ENCODE measurements at places on chromosomes 12 and 14.
A peak's percentile ranks its signal among the peaks of the same experiment; 100 is the strongest.

- no peak for DNase-seq
These were observed 215.8 kb downstream of the PCNX1 start for GRCh38 chr14:71122866-71123565.

DNA sequence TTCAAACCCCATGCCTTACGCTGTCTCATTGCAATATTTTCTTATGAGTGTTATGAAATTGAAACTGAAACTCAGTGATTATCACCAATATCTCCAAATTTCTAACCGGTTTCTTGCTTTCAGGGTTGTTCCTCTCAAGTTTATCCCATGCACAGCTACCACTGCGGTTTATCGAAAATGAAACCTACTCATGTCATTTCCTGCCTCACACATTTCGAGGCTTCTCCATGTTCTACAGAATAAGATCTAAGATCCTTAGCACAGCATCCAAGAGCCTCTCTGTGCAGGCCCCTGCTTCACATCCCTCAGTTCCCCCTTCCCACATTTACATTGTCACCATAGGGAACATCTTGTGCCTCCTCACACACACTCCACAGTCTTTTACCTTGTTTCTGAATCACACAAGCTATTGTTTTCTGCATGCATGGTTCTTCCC, 45.5 kb upstream of the FAR2 start:
- DNase-seq = peak; percentile 22

DNA sequence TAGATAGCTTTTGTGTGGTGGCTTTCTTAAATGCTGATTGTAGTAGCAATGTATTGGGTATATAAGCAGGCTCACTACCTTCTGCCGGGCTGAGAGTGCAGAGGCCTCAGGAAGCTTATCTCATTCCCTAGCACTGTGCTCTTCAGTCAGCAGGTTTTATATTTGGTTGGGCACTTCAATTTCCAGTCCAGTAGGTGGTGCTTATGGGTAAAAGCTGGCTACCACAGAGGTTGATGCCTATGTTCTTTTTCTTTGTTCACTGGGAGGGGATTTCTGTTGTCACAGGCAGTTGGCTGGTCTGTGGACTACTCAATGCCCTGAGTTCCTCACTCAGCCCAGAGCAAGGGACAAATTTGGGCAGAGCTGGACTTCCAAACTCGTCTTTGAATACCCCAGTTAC, 43.0 kb upstream of the GLIPR1 start:
- no peak for DNase-seq

DNA sequence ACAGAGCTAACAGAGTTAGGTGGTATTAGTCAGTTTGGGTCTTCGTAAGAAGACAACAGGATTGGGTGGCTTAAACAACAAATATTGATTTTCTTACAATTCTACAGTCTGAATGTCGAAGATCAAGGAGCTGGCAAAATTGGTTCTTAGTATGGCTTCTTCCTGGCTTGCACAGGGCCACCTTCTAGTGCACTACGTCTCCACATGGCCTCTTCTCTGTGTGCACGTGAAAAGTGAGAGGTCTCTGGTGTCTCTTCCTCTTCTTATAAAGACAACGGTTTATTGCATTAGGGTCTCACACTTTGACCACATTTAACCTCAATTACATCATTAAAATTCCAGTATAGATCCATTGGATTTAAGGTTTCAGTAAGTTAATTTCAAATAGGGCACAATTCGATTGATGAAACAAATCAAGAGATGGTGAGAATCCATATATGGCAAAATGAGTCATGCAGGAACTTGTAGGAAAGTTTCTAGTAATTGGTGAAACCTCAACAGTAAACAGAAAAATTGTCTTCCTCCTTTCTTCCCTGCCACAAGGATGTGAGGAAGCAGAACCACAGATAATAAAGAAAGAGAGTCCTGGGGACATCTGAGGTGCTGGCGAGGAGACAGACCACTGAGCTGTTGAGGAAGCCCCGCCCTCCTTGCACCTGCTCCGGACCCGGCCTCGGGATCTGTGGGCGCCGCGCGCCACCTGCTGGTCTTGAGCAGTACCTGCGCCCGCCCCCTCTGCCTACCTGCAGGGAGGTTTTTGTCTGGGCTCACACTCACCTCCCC, 846.7 kb downstream of the TMEM121 start:
- DNase-seq = peak; percentile 91

DNA sequence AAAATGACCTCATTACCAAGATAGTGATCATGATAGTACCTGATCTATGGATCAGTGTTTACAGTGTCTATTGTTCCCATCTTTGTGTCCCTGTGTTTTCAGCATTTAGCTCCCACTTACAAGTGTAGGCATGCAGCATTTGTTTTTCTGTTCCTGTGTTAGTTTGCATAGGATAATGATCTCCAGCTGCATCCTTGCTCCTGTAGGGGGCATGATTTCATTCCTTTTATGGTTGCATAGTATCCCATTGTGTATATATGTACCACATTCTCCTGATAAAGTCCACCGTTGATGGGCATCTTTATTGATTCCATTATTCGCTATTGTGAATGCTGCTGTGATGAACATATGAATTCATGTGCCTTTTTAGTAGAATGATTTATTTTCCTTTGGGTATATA, 215.4 kb upstream of the NAV3 start:
- DNase-seq = no peak

DNA sequence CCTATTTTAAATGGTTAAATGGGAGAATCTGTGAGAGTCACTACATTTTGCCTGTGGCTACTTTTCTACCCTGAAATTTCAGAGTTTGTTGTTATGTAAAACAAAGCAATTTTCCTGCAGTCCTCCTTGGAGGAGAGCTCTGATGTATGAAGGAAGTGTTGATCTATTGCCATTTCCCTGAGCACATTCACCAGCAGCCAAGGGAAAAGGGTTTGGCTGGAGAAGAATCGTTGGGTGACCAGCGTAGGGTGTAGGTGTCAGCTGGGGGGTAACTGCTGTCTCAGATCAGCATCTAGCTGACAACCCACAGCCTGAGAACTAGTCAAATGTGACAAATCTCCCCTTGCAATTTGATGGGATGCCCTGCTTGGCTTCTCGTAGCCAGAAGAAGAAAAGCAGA, 230.5 kb downstream of the PDZRN4 start:
- no peak for DNase-seq

DNA sequence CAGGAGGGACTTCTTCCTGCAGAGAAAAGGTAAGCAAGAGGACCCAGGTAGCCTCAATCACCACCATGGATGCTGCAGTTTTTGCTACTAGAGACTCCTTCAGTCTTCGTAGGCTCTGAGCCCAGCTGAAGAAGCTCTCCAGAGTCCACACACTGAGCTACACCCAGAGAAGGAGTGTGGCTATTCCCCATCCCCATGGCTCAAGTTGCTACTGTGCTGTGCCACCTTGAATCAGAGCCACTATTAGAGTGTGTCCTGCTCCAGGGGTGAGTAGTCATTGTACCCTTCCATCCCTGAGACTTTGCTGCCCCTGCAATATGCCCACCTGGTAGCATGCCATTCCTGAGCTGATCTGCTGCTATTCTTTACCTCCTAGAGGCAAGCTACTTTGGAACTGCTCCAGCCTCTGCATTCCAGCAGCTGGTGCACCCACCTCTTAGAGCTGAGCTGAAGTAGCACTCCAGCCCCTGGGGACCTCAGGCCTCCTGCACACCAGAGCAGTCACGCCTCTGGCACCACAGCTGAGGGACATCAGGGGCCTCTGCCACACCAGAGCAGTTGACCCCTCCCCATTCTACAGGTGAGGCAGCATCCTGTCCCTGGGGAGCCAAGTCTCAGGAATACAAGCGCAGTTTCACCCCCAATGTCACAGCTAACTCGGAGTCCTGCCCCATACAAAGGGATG, 213.0 kb downstream of the TRHDE start:
- no peak for DNase-seq

GRCh38 chr12:109875572-109876131, 4.7 kb downstream of the GLTP start:
- peak; percentile 43 for DNase-seq

GRCh38 chr12:132445884-132446632, 43.9 kb upstream of the FBRSL1 start:
- no peak for DNase-seq

DNA sequence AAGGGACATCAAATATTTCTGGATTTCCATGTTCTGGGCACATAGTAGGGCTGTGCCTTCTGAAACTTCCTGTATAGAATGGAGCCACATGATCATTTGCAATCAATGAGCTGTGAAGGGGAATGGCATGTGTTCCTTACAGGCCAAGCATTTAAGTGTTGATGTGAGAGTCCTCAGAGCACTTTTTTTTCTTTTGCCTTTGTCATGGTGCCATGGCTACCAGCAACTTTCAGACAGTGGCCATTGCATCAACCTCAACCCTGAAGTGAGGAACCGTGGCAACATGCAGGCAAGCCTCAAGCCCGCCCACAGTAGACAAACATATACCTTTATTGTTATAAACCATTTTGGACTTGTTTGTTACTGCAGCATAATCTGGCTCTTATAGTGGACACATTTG, 948.1 kb downstream of the NRXN3 start:
- DNase-seq = no peak

GRCh38 chr12:95337146-95337545, 119.5 kb downstream of the VEZT start:
- DNase-seq = no peak

GRCh38 chr12:1373901-1374735, 220.3 kb downstream of the FBXL14 start:
- no peak for DNase-seq

DNA sequence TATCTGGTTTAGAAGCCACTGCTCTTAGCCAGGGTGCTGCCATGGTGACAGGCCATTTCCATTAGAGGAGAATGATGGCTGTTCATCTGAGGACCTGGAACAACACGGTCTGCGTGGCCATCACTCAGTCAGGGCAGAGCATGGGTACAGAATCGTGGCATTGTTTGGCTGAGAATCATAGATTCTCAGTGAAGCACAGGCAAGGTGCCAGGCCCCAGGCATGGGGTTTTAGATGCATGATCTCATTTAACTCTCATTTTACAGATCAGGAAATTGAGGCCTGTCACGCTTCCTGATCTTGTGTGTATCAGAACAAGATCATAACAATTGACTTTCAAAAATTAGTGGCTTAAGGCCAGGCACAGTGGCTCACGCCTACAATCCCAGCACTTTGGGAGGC, 26.8 kb upstream of the IRF2BPL start:
- DNase-seq = no peak

DNA sequence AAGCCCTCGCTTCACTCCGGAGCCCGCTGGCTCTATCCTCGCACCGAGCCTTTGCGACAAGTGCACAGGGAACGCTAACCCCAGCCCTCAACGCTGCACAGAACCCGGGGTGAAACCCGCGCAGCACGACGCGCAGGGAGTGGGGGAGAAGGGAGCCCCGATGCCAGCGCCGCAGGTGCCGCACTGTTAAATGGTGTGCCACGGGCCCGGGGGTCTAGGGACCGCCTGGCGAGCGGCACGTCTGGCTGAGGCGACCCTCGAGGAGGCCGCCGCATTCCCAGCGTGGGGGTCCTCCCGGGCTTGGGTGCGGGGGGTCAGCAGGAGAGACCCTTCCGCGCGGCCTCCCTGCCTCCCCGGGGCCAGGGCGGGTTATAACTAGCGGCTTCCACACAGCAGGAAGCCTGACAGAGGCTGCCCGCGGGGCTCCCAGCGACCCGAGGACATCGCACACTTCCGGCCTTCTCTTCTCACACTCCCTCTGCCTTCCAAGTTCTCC, 23.8 kb upstream of the LRTM2 start:
- DNase-seq = peak; percentile 55

- peak; percentile 87 for DNase-seq
These were observed at the start of gene DNAH10 for GRCh38 chr12:123761841-123762714. DNAH10 (plus strand) TSS chr12:123762301; CDS start chr12:123762337, 36 bp downstream.

DNA sequence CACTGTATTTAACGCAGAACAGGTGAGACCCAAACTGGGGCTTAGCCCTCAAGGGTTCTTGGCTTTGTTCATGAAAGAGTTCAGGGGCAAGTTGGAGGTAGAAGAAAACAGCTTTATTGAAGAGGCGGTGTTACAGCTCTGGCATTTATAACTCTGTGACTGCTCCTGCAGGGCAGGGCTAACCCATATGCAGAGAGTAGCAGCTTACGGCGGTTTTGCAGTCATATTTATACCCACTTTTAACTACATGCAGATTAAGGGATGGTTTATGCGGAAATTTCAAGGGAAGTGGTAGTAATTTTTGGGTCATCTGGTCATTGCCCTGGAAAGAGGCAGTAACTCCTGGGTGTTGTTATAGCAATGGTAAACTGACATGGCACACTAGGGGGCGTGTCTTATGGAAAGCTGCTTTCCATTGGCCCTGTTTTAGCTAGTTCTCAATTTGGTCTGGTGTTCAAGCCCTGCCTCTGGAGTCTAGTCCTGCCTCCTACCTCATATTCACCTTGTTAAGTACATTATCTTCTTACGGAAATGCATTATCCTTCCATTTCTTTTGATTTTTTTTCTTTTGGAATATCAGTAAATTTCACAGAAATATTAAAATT, 1.8 kb upstream of the IAPP start:
- no peak for DNase-seq

DNA sequence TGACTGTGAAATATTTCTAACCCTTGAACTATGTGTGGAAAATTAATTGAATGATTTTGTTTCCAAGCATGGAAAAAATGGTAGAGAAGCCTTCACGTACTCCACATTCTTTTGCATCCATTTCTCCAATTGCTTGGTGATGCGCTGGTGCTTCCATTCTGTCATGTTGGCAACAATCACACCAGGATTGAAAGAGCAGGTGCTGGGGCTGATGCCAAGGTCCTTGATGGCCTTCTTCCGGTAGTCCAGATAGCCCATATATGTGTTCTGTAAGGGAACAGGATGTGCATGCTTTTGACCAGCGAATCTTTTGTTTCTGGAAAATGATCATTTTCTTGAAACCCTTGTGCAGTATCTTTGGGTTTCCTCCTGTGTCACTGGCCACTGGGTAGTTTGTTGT, 28.6 kb downstream of the TDG start:
- DNase-seq = no peak

- no peak for DNase-seq
These were observed 691.1 kb downstream of the FLRT2 start for GRCh38 chr14:86221000-86221399.

- no peak for DNase-seq
These were observed 27.7 kb upstream of the HIGD1C start for GRCh38 chr12:50924439-50925341.

- DNase-seq = no peak
These were observed 282.1 kb downstream of the RPS29 start for GRCh38 chr14:49303946-49304516.

GRCh38 chr14:99320105-99320572, 48.1 kb upstream of the BCL11B start:
- DNase-seq = peak; percentile 86

DNA sequence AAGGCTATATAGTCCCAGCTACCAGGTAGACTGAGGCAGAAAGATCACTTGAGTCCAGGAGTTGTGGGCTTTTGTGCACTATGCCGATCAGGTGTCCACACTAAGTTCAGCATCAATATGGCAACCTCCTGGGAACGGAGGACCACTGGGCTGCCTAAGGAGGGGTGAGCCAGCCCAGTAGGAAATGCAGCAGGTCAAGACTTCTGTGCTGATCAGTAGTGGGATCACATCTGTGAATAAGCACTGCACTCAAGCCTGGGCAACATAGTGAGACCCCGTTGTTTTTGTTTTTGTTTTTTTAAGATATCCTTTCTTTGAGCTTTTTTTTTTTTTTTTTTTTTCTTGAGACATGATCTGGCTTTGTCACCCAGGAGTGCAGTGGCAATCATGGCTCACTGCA, 135.8 kb upstream of the AEBP2 start:
- no peak for DNase-seq
